Psoas muscle (tissue), 8 donors: ENCODE measurements at places on chromosomes 11 and 22. TPM values are rescaled to one million over a fixed set of nuclear protein-coding genes. Genes with fewer than 3 reads are reported as not detected.
A peak's percentile ranks its signal among the peaks of the same experiment; 100 is the strongest.

DNA sequence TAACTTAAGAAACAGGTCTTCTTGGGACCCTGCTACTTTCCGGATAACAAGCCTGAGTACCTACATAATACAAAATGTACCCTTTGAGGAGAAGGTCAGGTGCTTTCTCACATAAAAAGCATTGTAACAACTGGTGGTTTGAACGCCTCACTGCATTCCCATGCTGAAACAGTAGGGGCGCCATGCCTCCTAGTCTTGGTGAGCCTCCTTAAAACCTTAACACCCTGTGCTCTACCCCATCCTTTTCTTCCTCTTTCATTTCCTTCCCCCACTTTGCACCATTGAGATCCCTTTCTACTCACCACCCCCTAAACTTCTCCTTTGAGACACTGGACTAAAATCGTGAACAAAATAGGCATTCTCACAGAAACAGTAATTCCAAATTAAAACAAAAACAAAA lies 729.3 kb downstream of the NTM start:
- no peak overlapping the region for H3K4me3 ChIP-seq
- H3K4me1 ChIP-seq = no peaks in the 10 kb centered on the region
- no peak overlapping the region for H3K27ac ChIP-seq
- no peaks in the 10 kb centered on the region for H3K36me3 ChIP-seq
- no peak for DNase-seq

DNA sequence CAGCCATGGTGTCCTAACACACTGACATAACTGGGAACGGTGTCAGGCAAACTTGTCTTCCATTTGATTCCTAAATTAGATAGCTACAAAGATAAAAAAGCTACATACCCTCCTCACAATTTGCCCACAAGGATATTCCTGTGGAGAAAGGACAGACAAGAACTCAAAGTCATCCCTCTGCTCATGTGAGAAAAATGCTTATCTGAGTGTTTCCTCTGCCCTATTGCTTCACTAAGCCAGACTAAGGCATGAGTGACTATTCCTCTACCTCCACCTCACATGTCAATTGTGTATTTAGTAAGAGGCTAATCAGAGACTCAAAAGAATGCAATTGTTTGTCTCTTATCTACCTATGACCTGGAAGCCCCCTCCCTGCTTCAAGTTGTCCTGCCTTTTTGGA lies 247.7 kb downstream of the DDX10 start:
- H3K27ac ChIP-seq = no peak overlapping the region
- DNase-seq = no peak
- no peaks in the 10 kb centered on the region for H3K36me3 ChIP-seq
- H3K27me3 ChIP-seq = no peaks in the 10 kb centered on the region

DNA sequence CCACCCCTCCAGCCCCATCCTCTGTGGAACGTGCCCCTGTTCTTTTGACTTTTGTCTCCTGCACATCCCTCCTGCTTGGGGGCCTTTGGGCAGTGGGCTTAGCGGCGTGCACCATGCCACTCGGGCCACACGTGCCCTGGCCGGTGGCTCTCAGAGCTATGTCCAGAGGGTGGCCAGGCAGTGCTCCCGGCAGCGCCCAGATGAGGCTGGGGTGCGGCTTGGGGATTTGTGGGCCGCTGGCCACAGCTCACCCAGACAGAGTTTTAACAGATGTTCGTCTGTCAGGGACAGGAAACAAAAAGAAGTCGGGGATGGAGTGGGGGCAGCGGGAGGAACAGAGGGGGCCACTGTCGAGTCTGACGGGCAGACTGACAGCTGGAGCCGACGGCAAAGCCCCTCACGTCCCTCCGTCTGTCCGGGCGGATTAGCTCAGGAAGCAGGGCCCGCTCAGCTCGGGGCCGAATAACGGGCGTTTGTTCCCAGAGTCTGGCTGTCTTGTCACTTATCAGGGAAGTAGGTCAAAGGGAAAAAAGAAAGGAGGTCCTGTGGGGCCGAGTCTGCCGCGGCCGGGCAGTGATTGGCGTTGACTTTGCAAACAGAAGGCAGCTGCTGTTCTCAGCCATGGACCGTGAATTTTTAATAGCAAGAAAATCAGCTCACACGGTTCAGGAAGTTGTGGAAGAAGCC lies 61.6 kb downstream of the LRP5 start:
- no peaks in the 10 kb centered on the region for H3K36me3 ChIP-seq
- no peaks in the 10 kb centered on the region for H3K27me3 ChIP-seq
- peak overlapping the region; percentile 68 for H3K27ac ChIP-seq
- peak; percentile 53 for DNase-seq

DNA sequence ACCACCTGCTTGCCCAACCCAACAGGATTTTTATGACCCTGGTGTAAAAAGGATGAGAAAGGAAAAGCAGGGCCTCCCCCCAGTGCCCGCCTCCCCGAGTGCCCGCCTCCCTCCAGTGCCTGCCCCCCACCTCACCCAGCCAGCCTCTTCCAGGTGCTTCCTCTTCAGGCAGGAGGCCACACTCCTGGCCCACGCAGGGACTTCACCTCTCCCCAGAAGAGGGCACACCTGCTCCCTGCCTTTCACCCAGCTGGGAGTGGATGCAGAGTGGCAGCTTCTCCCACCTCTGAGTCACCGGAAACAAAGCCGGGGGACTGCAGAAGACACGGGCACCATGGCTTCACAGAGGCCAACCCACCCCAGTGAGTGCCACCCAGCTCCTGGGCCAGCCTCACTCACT lies 16.1 kb downstream of the CPT1A start:
- H3K27ac ChIP-seq = no peak overlapping the region
- DNase-seq = no peak
- H3K27me3 ChIP-seq = no peaks in the 10 kb centered on the region
- no peaks in the 10 kb centered on the region for H3K36me3 ChIP-seq

- no peaks in the 10 kb centered on the region for H3K4me1 ChIP-seq
- DNase-seq = peak; percentile 22
- H3K36me3 ChIP-seq = no peaks in the 10 kb centered on the region
- peak overlapping the region; percentile 60 for H3K27ac ChIP-seq
Measured at GRCh38 chr11:1966531-1966930, 19.4 kb downstream of the MRPL23 start.

DNA sequence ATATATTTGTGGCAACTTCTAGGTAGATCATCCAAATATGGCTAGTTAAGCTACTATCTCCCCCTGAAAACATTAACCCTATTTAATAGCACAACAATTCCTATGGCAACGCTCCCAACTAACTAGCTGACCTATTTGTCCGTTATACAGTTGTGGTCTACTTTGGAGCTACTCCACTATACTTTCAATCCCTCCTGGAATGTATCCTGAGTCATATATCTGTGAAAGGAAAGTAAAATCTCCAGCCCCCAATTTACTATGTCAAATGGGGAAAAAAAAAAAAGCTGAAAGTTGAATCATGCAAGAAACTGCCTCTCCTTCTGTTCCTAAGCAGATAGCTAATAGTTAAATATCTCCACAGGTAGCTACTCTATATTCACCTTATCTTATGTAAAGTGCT lies 128.5 kb downstream of the CD44 start:
- no peaks in the 10 kb centered on the region for H3K27me3 ChIP-seq
- H3K4me3 ChIP-seq = no peak overlapping the region
- no peaks in the 10 kb centered on the region for H3K4me1 ChIP-seq
- no peak overlapping the region for H3K27ac ChIP-seq
- H3K36me3 ChIP-seq = no peaks in the 10 kb centered on the region
- no peak for DNase-seq

- H3K4me1 ChIP-seq = no peaks in the 10 kb centered on the region
- no peaks in the 10 kb centered on the region for H3K27me3 ChIP-seq
- no peaks in the 10 kb centered on the region for H3K36me3 ChIP-seq
- no peak for DNase-seq
- H3K27ac ChIP-seq = no peak overlapping the region
- no peak overlapping the region for H3K4me3 ChIP-seq
Measured at GRCh38 chr11:79678780-79679452, 238.1 kb upstream of the TENM4 start.

DNA sequence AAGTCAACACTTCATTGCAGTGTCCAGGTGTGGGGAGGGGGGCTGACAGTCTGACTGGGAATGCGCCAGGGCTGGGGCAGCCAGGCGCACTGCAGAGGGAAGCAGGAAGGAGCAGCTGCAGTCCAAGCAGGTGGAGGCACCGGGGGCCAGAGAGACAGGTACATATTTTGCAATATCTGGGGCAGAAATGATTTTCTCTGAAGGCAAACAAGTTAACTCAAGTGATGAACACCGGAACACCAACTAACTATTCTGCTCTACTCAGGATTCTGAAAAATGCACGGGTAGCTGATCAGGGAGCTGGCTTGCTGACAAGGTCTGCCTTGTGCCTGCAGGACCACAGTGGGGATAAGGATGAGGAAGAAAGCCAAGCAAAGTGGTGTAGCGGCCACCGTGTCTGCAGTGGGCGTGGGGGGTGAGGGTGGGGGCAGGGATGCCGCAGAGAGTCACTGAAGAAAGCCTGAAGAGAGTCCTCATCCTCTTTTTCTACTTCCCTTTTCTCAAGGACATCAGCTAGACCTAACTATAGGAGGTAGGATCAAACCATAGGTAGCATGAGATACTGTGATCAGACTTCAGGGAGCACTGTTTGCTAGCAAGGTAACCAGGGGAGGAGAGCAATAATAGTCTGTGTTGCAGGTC lies 83.4 kb downstream of the SCN3B start:
- no peak overlapping the region for H3K4me3 ChIP-seq
- H3K36me3 ChIP-seq = no peaks in the 10 kb centered on the region
- H3K4me1 ChIP-seq = no peaks in the 10 kb centered on the region
- H3K27me3 ChIP-seq = no peaks in the 10 kb centered on the region

GSTT2B gene
- 12.3 TPM for total RNA-seq

SLC25A45 gene
- total RNA-seq = 7.5 TPM

CAPN5 gene
- total RNA-seq = 0.88 TPM

FAT3 gene
- 0.92 TPM for total RNA-seq
